Right cardiac atrium (tissue), 5 donors: ENCODE measurements at places on chromosomes 4 and X. TPM values are rescaled to one million over a fixed set of nuclear protein-coding genes. Genes with fewer than 3 reads are reported as not detected.

BLTP1 gene
- total RNA-seq = 38.0 TPM

TCEAL6 gene
- not detected for total RNA-seq

NEIL3 gene
- total RNA-seq = 0.14 TPM

MECP2 gene
- total RNA-seq = 50.2 TPM

UGT2A1 gene
- not detected for total RNA-seq

TCEANC gene
- 4.8 TPM for total RNA-seq

SSX2 gene
- not detected for total RNA-seq

SCD5 gene
- total RNA-seq = 12.0 TPM

SULT1E1 gene
- total RNA-seq = not detected

CTAG1A gene
- total RNA-seq = not detected

AR gene
- total RNA-seq = 13.1 TPM

FRMD7 gene
- total RNA-seq = not detected

UGT2B7 gene
- not detected for total RNA-seq

NOCT gene
- 9.6 TPM for total RNA-seq

BGN gene
- 173 TPM for total RNA-seq

ENPEP gene
- total RNA-seq = 3.5 TPM

CT45A3 gene
- total RNA-seq = not detected

CFAP299 gene
- not detected for total RNA-seq

IGSF1 gene
- total RNA-seq = 28.3 TPM

ZAR1 gene
- total RNA-seq = not detected

RIPPLY1 gene
- total RNA-seq = not detected

TAB3 gene
- 22.0 TPM for total RNA-seq

UGT2B11 gene
- not detected for total RNA-seq

NHS gene
- 1.7 TPM for total RNA-seq

MAGEA9B gene
- not detected for total RNA-seq

TSPAN7 gene
- total RNA-seq = 113 TPM

MYOZ2 gene
- total RNA-seq = 623 TPM
